ENCODE measurements at places on chromosomes 7 and 10. TPM values are rescaled to one million over a fixed set of nuclear protein-coding genes. Genes with fewer than 3 reads are reported as not detected.

GATA3 gene
- 141 TPM for total RNA-seq

SLC29A3 gene
- total RNA-seq = 2.5 TPM

CLCN1 gene
- total RNA-seq = not detected

PITX3 gene
- not detected for total RNA-seq

NRCAM gene
- 7.0 TPM for total RNA-seq

FRAT1 gene
- 45.5 TPM for total RNA-seq

SMKR1 gene
- 0.22 TPM for total RNA-seq

AVPI1 gene
- total RNA-seq = 11.6 TPM

SAP25 gene
- total RNA-seq = 52.0 TPM

GPR85 gene
- total RNA-seq = not detected

NANOS1 gene
- total RNA-seq = 0.14 TPM

KEL gene
- total RNA-seq = not detected

TMEM60 gene
- 1.2 TPM for total RNA-seq

HABP2 gene
- total RNA-seq = not detected

MOGAT3 gene
- total RNA-seq = 0.11 TPM

TSPAN33 gene
- 3.6 TPM for total RNA-seq

CRPPA gene
- total RNA-seq = 1.1 TPM

GPC2 gene
- 18.7 TPM for total RNA-seq

CDNF gene
- 3.7 TPM for total RNA-seq

TRPV6 gene
- total RNA-seq = not detected

ZNF25 gene
- total RNA-seq = 4.6 TPM

ZC3HAV1L gene
- 0.44 TPM for total RNA-seq

TMEM229A gene
- not detected for total RNA-seq

GPR15LG gene
- total RNA-seq = not detected

IFIT3 gene
- total RNA-seq = 12.8 TPM

CCL24 gene
- total RNA-seq = not detected

SLC37A3 gene
- 25.6 TPM for total RNA-seq

LRRC17 gene
- total RNA-seq = not detected

ATG9B gene
- 16.8 TPM for total RNA-seq

NKX1-2 gene
- total RNA-seq = not detected

PAPOLB gene
- total RNA-seq = not detected

MKX gene
- not detected for total RNA-seq

FAM24A gene
- not detected for total RNA-seq

OPN1SW gene
- not detected for total RNA-seq

GJC3 gene
- 0.36 TPM for total RNA-seq

SPDYE18 gene
- 0.82 TPM for total RNA-seq

IMMP2L gene
- 18.7 TPM for total RNA-seq

CLRN3 gene
- total RNA-seq = not detected

EMX2 gene
- total RNA-seq = not detected

STX1A gene
- 15.5 TPM for total RNA-seq

VAX1 gene
- not detected for total RNA-seq

RBM33 gene
- total RNA-seq = 184 TPM

NUTM2A gene
- total RNA-seq = 1.2 TPM

TMEM273 gene
- total RNA-seq = 2.2 TPM

PNLIP gene
- not detected for total RNA-seq

CASP7 gene
- 8.5 TPM for total RNA-seq

GFRA1 gene
- total RNA-seq = not detected

PPP1R9A gene
- not detected for total RNA-seq

LRGUK gene
- total RNA-seq = 0.20 TPM

LEP gene
- not detected for total RNA-seq

PRSS1 gene
- total RNA-seq = not detected

DDX56 gene
- 126 TPM for total RNA-seq

RNF133 gene
- total RNA-seq = not detected

GHITM gene
- 67.9 TPM for total RNA-seq

NCF1 gene
- total RNA-seq = 4.5 TPM

MPP7 gene
- 32.5 TPM for total RNA-seq

PTF1A gene
- not detected for total RNA-seq

All from CD4-positive, alpha-beta T cell (primary cell).